Thymus (tissue), 14 donors: ENCODE measurements at places on chromosomes 6 and 20.

DNA sequence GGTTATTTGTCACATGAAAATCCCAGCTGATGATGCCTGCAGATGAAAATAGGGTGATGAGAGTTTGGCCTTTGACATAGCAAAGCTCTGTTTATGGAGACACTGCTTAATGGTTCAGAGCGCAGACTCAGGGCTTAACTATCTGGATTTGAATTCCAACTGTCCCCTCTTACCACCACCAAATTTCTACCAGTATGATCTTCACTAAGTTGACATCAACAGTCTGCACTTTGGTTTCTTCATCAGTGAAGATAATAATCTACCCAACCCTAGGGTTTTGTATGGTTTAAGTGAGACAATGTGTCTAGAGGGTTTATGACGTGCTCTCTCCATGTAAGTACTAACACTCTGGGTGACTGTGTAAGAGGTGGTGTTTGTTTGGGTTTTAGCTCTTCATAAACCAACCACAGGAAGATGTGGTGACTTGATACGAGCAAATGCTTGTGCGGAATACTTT, 151.4 kb upstream of the TNFAIP3 start:
- DNase-seq = no peak

- no peak for DNase-seq
Observed at GRCh38 chr20:17619351-17620093, 49.6 kb downstream of the DSTN start.

DNA sequence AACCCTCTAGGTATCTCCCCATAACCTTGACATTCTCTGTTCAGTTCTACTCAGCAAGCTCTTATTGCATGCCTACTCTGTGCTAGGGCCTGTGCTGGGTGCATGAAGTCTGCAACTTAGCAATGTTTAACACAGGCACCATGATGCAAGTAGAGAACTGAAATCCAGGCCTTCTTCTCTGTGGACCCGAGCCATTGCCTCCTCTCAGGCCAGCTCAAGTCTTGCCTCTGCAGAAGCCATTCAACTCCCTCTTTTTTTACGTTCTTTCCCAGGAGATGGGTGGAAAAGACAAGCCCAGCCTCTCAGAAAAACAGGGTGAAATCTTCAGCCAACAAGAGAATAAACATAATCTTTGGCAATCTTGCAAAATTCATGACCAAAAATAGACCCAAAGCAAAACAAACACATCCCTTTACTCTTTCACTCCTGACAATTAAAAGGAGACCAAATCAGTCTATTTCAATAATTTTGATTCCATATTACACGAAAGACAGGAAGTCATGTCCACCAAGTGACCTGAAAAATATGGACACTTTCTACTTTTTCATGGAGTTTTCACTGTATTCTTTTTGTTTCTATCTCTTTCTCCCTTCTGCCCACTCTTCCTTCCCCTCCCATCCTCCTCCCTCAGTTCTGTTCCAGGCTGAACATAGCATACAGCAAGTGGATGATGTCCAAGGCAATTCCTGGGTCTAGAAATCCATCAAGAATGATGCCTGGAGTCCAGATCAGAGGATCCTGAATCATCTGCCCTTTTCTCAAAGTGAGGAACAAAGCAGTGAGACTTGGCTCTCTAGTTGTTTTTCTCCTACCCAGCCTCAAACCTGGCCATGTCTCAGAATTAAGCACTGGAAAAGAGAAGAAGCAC, 45.4 kb upstream of the MOCS1 start:
- DNase-seq = no peak

DNA sequence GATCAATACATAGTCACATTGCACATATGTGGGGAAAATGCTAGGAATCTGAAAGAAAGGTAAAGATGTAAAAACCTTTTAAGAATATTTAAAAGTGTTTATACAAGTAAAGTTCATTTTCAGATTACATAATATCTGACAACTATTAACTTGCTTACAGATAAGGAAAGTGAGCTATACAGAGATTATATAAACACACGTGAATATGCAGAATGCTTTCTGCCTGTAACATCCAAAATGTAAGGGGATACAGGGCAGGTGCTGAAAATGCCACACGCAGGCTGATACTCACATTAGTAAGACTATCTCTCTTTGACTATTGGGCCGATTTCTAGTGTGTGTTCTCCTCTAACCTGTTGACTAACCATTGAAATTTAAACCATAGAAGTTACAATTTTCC, 17.9 kb upstream of the MAP7 start:
- no peak for DNase-seq

DNA sequence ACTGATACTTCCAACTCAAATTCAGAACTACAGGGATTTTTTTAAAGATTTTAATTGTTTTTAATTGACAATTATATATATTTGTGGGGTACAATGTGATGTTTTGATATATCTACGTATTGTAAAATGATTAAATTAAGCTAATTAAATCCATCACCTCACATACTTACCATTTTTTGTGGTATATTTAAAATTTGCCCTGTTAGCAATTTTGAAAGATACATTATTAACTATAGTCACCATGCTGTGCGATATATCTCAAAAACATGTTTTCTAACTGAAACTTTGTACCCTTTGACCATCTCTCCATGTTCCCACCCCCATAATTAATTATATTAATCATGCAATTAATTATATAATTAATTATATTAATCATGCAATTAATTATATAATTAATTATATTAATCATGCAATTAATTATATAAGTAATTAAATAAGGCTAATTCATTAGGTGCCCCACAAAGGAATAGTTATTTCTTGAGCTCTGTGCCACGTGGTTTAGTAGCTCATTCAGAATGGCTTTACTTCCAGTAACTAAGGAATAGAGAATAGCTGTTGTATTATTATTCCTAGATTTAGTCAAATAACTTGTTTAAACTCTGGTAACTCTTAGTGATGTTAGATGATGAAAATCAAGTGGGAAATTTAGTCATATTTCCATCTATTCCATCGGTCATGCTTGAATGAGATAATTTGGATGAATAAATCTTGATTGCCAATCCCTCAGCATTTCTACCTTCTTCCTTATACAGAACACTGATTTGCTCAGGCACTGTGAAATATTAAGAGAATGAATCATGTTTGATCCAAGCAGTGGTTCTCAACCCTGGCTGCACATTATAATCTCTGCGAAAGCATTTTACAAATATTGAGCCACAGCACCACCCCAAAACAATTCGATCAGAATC, 25.1 kb downstream of the LOC128125822 start:
- no peak for DNase-seq

- DNase-seq = peak; percentile 52
Observed at GRCh38 chr6:56359201-56359899, 112.0 kb upstream of the COL21A1 start.

- no peak for DNase-seq
Observed at GRCh38 chr6:134593887-134594286, 276.0 kb upstream of the SGK1 start.

DNA sequence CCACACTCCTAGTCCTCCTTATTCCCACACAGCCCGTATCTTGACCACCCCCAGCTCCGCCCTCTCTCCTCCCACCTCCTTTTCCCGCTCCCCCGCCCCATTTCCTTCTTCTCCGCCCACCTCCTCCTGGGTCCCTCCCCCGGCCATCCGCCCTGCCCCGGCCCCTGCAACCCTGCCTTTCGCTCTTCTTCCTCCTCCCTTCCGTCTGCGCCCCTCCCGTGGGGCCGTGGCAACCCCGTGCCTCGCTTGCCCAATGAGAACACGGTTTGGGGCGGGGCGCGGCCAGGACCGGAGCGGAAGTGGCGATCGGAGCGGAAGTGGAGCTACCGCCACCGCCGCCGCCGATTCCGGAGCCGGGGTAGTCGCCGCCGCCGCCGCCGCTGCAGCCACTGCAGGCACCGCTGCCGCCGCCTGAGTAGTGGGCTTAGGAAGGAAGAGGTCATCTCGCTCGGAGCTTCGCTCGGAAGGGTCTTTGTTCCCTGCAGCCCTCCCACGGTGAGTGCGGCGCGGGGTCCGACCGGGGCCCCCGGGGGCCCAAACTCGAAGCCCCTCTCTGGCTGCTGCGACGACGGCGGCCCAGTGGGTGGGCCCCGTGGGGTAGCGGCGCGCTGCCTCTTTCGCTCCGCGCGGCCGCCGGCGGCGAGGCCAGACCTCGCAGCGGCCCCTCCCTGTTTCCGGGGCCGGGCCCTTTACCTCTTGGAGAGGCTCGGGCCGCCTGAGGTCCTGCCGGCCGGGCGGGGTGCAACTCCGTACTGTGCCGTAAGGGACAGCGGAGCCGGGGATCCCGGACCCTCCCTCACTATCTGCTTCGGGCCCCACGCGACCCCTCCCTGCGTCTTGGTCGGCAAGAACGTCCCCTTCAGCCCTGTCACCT, at the start of gene YWHAB:
Gene YWHAB (plus strand): TSS at position 314 of the 874 bp plus-strand sequence. CDS start 15,829 bp downstream, outside the sequence.
- peak; percentile 81 for DNase-seq
